ENCODE measurements at places on chromosomes 1 and 21.

GRCh38 chr1:31779687-31780086 lies 15.5 kb upstream of the ADGRB2 start:
- DNase-seq = no peak

DNA sequence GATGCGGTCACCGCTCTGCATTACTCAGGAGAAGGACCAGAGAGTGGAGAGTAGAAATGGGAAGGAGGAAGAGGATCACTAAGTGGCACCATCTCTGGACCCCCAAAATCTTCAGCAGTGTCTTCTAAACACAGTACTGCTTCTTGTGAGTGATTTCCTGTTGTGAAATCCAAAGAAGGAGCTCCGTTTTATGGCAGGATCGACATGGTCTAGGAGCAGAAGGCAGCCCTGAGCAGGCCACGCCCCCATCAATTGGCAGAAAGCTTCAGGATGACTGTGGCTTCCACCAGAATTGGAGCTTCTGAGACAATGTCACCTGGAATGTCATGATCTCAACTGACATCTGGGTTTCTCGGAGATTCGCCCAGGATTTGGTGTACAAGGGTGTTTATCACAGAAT lies 171.5 kb downstream of the ADSS2 start:
- no peak for DNase-seq

GRCh38 chr1:192805832-192806323 lies 3.0 kb upstream of the RGS2 start:
- DNase-seq = peak; percentile 69

GRCh38 chr1:26288311-26288941 lies 8.5 kb downstream of the SH3BGRL3 start:
- no peak for DNase-seq

- DNase-seq = no peak
Measured at GRCh38 chr1:91578320-91579109, 77.9 kb downstream of the CDC7 start.

GRCh38 chr21:40616377-40616704 lies 230.6 kb downstream of the DSCAM start:
- DNase-seq = no peak

DNA sequence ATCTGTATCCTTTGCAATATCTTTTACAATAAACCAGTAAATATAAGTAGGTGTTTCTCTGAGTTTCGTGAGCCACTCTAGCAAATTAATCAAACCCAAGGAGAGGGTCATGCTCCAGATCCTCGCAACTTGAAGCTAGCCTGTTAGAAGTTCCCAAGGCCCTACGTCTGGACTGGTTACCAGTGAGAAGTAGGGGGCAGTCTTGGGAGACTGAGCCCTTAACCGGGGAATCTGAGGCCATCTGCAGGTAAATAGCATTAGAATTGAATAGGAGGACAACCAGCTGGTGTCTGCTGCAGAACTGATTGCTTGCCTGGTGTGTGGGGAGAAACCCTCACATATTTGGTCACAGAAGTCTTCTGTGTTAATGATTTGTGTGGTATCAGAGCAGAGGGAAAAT lies 190.5 kb downstream of the RYR2 start:
- no peak for DNase-seq

DNA sequence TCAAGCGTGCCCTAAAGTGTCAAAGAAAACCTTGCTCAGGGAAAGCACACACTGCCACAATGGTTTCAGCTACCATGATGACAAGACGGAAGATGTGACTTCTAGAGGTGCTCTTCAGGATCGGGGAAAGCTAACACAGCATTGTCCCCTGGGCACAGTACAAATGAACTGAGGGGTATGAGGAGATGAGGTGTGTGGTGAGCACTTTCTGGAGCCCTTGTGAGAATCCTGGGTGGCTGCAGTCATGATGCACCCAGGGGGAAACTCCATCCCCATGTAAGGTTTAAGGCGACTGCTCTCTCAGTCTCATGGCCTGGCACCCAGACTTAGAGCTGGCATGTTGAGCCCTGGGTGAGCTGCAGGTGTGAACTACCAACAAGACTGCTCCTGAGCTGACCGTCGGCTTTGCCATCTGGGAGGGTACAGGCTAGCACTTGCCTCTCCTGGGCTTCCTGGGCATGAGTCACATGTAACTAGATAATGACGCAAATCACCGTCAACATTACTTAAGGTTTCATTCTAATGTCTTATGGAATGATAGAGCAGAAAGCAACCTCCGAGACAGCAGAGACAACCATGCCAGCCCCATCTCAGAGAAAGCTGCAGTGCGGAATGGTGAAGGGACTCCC lies 144.6 kb downstream of the CLIC6 start:
- no peak for DNase-seq

DNA sequence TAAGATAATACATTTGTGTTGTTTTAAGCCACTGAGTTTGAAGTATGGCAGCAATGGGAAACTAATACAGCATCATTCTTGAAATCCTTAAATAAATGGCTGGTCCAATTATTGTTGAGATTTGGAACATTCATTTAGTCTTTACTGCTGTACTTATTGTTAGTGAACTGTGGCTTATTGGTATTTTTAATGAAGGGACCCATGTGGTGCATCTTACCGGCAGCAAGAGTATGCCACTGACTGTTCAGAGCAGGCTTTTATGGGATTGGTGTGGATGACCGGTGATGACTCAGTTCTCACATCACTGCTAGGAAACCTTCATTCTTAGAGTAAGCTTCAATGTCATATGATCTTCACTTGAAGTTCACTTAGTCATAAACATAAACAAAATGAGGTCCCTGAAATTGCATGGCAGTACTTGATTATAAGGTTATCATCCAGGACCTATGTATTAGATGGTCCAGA lies 31.5 kb downstream of the PRKAA2 start:
- peak; percentile 70 for DNase-seq

DNA sequence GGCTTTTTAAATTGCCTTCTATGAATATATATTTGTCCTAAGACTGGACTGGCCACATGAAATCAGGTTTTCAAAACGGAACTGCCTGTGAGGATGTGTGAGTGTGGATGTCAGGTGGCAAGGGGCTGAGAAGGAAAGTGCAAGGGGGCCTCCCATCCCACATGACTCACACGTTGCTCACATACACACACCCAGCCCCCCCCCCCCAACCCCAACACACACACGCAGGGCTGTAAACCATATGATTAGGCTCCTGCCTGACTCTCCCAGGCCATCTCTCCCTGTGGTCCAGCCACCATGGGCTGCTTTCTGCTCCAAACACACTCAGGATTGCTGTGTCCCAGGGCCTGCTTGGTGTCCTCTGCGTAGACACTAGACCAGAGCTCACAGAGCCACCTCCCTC lies 22.4 kb downstream of the DEGS1 start:
- DNase-seq = no peak

DNA sequence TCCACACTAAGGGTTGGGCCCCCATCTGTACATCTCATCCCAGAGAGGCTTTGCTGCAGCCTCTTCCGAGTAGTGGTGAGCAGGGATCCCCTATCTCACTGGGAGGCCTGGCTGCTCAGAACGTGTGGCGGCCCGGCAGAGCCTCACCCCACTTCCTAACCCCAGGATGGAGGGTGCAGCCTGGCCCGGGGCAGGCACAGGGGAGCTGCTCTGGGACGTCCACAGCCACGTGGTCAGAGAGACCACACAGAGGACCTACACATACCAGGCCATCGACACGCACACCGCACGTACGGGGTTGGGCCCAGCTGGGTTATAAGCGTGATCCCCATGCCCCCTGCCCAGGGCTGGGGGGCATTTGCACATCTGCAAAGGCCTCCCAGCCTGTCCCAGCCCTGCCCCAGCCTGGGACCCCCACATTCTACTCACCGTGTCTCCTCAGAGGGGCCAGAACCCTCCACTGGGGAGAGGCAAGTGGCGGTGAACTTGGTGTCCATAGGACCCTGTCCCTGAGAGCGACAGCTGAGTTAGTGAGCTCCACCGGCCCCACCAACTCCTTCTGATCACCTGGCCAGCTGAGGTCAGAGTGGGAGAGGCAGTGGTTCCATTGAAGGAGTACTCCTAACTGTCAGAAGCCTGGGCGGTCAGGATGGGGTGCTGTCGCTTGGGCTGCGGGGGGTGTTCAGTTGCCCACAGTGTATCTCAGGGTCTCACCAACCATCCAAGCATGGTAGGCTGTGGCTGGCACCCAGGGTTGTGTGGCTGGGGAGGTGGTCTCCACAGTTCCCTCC lies 41.2 kb downstream of the TRIM11 start:
- DNase-seq = no peak

DNA sequence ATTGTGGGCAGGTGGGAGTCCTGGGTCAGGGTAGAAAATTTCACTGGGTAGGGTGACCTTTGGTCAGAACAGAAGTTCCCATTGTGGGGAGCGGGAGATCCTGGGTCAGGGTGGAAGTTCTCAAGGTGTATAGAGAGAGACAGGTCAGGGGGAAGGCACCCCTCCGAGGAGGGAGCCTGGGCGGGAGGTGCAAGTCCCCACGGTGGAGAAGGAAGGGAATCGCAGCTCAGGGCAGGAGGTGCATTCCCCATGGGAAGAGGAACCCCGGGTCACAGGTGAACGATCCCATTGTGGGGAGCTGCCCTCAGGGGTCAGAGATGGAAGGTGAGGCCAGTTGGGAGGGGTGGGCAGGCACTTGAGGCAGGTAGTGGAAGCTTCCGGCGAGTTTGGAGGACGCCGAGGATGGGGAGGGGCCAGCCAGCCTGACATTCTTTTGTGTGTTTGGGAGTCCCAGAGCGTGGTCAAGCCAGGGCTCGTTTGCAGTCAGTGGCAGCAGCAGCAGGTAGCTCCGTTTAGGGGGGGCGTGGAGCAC lies 637 bp downstream of the LYPLA2 start:
- DNase-seq = no peak

- peak; percentile 93 for DNase-seq
Measured at GRCh38 chr1:167791281-167792187, 69.8 kb downstream of the MPZL1 start.

DNA sequence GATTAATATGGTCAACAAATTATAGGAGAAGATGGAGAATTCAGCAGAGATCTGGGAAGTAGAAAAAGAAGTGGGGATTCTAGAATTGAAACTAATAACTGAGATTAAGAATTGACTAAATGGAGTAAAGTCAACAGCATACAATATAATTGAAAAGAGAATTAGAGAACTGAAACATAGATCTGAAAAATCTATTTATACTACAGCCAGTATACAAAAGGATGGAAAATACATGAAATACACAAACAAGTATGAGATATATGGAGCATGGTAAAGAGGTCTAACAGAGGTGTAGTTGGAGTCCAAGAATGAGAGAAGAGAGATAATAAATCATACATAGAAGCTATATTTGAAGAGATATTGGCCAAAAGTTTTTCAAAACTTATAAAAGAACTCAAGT lies 235.2 kb downstream of the FGGY start:
- DNase-seq = no peak

DNA sequence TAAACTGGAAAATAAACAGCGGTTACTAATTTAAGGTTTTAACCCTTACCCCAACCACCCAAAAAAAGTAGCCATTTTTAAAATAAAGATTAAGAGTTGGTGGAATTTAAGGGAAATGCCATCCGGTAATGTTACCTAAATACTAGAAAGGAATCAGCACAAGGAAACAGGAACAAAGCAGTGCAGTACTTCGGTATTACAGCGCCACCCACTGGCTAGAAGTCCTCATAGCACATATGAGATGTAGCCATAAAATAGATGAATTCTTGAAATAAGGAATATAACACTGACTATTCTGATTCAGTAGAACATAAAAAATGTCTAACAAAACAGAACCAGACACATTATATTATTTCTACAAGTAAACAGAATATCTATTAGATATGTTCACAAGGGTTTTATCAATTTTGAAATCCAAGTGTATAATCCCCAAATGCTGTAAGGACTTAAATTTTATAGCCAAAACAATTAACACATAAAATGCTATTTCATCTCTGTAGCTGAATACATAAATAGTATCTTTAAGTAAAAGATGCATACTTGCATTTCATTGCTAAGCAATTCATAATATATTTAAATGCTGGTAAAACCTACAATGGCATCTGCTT lies 58.8 kb downstream of the FRRS1 start:
- peak; percentile 9 for DNase-seq

DNA sequence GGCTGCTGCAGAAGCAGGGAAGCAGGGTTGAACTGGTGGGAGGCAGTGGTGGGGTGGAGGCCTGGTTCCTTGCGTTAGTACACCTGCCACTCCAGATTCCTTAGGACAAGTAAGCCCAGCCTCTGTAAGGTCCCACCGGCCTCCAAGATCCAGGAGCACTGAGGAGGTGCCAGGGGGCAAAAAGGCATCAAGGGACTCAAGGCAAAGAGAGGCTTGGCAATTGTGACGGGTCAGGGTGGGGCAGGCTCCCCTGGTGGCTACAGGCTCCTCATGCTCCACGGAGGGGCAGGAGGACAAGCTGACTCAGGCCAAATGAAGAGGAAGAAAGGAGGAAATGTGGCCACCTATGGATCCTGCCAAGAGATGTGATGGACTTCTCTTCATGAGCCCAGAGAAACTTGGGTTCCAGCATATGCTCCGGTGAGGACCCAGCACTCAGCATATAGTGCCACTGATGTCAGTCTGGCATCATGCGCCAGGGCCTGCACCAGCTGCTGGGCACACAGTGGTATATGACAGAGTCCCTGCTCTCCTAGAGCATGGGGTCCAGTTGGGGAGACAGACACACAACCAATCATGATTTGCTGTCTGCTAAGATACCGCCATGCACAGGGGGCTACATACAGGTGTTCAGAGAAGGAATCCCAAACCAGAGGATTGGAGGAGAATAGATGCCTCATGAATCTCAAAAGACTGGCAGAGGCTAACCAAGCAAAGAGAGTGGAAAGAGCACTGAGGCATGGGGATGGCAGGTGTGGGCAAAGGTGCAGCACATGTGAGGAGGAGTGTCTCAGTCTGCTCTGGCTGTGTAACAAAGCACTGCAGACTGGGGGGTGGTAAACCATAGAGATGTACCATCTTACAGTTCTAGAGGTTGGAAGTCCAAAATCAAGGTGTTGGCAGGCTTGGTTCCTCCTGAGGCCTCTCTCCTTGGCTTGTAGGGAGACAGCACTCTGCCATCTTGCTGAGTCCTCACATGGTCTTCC lies 249.7 kb downstream of the RHOU start:
- DNase-seq = no peak

- no peak for DNase-seq
Measured at GRCh38 chr1:154616659-154617345, 8.8 kb upstream of the ADAR start.

- DNase-seq = peak; percentile 96
Measured at GRCh38 chr1:63731117-63732043, 42.4 kb upstream of the ROR1 start.

DNA sequence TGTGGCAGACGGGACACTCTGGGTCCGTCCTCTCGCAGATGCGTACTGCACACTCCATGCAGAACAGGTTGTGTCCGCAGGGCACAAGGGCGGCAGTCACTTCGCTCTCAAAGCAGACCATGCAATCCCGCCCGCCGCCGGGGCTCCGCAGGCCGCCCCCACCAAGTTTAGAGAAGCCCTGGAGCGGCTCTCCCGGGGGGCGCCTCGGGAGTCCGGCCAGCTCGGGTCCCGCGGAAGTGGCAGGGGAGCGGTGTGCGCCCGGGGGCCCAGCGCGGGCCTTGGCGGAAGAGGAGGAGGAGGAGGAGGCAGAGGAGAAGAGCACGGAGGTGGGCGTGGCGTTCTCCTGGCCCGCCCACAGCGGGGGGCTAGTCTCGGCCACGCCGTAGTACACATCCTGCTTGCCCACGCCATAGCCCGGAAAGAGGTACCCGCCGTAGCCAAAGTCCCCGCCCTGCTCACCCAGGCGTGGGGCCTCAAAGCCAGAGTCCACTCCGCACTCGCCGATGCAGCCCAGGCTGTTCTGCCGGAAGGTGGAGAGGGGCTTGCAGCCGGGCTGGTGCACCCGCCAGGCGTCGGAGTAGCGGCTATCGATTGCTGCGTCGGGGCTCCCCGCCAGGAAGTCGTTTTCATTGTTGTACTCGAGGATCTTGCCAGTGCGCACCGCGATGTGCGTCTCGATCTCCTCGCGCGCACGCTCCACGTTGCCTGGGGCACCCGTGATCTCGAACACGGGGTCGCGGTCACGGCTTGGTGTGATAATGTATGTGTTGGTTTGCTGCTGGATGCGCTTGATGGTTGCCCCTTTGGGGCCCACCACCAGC lies 5.4 kb downstream of the MEX3A start:
- no peak for DNase-seq

All from BJ (cell line).